ENCODE measurements at places on chromosomes 7 and 10.

GRCh38 chr7:36281945-36282717 lies 107.5 kb upstream of the ANLN start:
- no peak for DNase-seq

GRCh38 chr7:155058896-155059295 lies 11.2 kb upstream of the HTR5A start:
- DNase-seq: no peak

GRCh38 chr10:30970760-30971460 lies 60.8 kb downstream of the ZNF438 start:
- no peak for DNase-seq

- DNase-seq: no peak
Observed at GRCh38 chr7:139103057-139103815, 6.3 kb downstream of the ZC3HAV1 start.

- no peak for DNase-seq
Observed at GRCh38 chr10:87935290-87936141, 72.1 kb downstream of the PTEN start.

DNA sequence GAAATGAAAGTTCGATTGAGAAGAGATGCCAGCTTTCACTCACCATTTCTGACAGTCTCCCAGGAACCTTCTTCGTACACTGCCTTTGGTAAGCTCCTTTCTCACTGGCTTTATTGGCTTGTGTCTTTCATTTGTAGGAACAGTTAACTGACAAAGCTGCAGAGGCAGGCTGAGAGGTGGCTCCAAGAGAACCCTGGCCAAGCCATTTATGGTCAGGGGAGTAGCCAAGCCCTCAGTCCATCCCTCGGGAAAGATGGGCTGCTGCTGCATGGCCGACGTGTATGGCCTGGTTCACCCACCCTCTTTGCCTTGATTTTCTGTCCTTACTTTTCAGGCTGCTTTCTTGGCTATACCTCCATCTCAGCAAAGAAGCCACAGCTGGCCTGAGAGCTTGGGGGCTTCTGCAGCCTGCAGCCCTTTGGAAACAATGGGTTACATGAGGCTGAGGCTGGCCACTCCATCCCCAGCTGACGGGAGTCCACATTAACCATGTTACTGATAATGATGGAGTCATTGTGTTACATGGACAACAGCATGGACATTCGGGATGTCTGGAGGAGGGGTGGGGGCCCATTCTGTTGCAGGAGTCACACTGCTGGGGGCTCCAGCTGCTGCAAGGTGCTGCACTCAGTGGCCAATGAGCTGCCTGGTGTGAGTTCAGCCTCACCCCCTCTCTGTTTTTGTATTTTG lies at the start of gene OPALIN:
Gene OPALIN (minus strand): TSS at position 152 of the 690 bp plus-strand sequence. CDS start 106 bp downstream, at position 46.
- DNase-seq: no peak

DNA sequence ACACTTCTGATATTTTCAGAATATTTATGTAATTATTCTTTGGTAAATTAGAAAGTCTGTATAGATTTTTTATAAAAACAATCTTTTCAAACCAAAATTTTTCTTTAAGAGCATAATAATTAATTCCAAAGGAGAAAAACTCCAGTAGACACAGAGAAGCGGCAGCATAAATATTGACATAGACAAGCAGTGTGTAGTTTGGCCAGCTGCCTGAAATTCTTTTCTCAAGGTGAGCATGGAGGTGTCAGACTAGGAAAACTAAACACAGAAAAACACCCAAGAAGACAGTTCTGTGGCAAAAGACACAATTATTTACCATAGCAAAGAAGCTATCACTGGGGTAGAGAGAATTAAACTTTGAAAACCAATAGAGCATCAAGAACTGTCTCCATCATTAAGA lies 82.4 kb downstream of the KLF6 start:
- no peak for DNase-seq

GRCh38 chr10:47248386-47249090 lies 51.5 kb upstream of the GDF10 start:
- DNase-seq: no peak

DNA sequence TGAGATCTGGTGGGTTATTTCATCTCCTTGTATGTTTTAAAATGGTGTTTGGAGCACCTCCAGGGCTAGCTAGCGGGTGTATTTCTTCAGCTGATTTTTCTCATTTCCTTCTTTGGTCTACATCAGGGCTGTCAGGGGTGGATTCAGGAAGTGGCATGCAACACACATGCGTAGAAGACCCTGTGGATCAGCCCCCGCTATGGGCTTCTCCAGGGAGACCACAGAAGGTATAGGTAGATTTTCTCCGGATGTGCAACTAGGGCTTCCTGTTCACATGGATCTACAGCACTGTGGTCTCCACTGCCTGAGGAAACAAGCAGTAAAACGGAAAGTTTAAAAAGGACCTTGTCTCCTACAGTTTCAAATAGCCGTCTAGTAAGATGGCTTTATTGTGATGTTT lies 10.4 kb downstream of the NUB1 start:
- no peak for DNase-seq

GRCh38 chr7:151113344-151114150 lies 27.3 kb downstream of the AGAP3 start:
- no peak for DNase-seq

GRCh38 chr7:29605671-29606070 lies 42.0 kb downstream of the PRR15 start:
- DNase-seq: no peak

- no peak for DNase-seq
Observed at GRCh38 chr7:14834883-14835282, 67.7 kb downstream of the DGKB start.

DNA sequence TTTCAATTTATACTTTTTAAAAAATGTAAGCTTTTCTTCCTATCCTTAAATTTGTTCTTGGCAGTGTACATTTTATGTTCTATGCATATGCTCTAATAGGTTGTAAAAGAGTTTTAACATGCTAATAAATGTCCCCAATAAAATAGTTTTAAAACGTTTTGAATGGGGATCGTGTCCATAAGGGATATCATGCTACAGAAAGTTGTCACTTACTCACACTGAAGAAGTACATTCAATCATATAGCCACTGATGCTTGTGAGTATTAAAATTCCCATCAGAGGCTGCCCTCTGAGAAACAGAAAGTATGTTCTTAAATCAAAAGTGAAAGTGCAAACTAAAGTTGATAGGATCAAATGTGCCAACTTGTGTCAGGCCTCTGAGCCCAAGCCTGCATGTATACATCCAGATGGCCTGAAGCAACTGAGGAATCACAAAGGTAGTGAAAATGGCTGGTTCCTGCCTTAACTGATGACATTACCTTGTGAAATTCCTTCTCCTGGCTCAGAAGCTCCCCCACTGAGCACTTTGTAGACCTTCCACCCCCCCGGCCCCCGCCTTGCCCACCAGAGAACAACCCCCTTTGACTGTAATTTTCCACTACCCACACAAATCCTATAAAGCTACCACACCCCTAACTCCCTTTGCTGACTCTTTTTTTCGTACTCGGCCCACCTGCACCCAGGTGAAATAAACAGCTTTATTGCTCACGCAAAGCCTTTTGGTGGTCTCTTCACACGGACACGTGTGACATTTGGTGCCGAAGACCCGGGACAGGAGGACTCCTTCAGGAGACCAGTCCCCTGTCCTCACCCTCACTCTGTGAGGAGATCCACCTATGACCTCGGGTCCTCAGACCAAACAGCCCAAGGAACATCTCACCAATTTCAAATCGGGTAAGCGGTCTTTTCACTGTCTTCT lies 877 bp upstream of the NOD1 start:
- DNase-seq: peak; percentile 61

- DNase-seq: no peak
Observed at GRCh38 chr7:65379318-65379717, 5.7 kb downstream of the ZNF92 start.

DNA sequence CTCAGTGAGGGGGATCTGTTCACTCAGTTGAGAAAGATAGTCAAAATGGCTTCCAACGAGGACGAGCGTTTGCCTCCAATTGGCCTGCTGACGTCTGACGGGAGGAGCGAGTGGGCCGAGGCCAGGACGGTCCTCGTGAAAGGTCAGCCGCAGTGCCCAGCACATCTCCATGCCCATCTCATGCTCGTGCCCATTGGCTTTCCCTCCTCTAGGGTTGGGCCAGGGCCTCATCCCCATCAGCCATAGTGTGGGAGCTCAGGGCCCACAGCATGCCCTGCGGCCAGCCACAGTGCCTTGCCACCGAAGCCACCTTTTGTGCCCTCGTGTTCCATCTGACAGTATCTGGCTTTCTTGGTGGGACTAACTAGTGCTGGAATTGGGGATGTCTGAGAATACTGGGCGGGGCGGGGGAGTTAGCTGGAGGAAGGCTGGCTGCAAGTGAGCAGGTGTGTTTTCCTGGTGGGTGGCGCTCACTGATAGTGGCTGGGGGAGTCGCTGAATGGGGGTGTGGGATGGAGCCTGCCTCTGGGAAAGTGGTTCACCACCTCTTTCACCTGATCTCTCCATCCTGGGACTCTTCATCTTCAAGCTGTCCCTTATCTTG lies 13.9 kb downstream of the CHAT start:
- no peak for DNase-seq

- no peak for DNase-seq
Observed at GRCh38 chr7:142104550-142105527, 6.7 kb upstream of the MGAM2 start.

DNA sequence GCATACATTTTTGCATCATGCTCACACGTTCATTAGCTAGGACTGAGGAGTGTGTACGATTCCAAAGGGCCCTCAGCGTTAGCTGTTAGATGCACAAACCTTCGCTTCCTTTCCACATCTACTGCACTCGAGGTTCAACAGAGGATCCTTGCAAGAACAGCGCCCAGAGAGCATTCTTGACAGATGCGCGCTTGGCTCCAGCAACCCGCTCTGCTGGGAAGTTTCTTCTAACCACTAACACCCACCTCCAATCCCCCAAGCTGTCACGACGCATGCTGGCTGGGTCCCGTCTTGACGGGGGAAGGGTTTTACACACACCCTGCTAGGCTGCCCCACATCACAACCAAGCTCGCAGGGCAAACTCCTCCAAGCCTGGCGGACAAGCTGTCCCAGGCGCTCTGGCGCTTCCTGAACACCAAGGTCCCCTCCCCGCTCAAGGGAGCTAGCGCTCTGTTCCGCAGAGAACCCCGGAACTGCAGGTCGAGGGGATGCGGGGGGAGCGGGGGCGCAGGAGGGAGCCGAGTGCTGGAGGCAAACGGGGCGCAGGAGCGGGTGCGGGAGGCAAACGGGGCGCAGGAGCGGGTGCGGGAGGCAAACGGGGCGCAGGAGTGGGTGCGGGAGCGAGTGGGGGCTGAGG lies 653 bp upstream of the ADRB1 start:
- DNase-seq: no peak

DNA sequence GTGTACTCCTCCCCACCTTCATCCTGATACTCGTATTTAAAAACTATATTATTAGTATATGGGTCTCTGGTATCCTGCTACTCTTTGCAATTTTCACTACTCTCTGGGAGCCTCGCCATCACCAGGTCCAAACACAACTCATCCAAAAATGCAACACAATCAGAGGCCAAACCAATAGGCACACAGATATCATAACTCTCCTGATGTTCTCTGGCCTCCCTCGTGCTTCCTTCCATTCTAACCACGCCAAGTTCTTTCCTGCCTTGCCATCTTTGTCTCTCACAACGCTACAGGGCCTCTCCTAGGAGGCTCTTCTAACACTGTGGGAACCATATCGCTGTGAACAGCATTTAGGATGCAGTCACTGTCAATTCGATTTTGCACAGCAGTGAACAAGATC lies 7.3 kb downstream of the RHEB start:
- no peak for DNase-seq

- no peak for DNase-seq
Observed at GRCh38 chr10:1425879-1426278, 311.4 kb downstream of the ADARB2 start.

- no peak for DNase-seq
Observed at GRCh38 chr7:44294325-44295069, 30.9 kb downstream of the CAMK2B start.

DNA sequence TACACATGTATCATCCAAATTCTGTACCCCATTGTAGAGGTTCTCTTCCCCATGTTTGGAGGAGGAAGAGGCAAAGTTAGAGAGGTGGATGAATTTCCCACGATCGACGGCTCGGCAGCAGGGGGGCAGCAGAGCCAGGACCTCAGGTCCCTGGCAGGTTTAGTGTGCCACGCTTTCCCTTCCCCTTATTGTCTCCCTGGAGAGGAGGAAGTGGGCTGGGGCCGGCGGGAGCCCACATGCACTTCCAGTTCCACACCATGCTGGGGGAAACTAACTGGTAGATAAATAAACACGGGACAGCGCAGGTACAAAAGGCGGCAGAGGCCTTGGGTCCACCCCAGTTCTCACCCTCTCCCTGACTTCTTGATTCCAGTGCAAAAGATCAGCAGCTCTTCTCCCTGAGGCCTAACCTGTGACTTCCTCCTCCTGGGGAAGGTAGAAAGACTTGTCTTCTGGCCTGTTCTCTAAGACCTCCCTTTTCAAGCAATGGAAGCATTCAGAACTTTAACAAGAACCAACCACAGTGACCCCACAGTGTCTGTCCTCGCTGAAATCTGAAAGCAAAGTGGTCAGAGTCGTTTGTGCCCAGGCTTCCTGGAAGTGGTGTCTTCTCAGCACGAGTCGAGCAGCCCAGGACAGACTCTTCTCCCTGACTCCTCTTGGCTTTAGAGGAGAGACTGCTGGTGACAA lies 30.5 kb upstream of the SRGN start:
- no peak for DNase-seq

DNA sequence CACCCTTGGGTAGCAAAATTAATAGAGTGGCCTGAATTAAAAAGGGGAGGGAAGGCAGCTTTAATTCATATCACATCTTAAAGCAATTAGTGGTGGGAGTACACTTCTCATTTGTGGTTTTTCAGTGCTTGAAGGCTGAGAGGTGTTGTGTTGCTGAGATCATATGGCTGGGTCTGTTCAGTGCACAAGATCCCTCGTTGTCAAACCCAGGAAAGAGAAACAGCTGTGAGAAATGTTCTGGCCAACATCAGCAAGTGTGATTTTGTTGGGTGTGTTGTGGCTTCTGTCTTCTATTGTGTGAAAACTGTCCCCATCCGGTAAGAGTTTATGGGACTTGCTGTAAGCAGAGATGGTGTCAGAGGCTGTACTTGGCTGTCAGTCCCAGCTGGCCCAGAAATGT lies 197.9 kb upstream of the BMPER start:
- no peak for DNase-seq

- no peak for DNase-seq
Observed at GRCh38 chr10:97197030-97197500, 11.3 kb upstream of the SLIT1 start.

GRCh38 chr10:190216-190615 lies 55.0 kb downstream of the ZMYND11 start:
- DNase-seq: no peak

- DNase-seq: no peak
Observed at GRCh38 chr10:43193496-43194080, 55.3 kb downstream of the CSGALNACT2 start.

GRCh38 chr10:132392811-132393694 lies 3.9 kb upstream of the PWWP2B start:
- DNase-seq: no peak

- no peak for DNase-seq
Observed at GRCh38 chr7:136102881-136103280, 125.7 kb upstream of the MTPN start.

DNA sequence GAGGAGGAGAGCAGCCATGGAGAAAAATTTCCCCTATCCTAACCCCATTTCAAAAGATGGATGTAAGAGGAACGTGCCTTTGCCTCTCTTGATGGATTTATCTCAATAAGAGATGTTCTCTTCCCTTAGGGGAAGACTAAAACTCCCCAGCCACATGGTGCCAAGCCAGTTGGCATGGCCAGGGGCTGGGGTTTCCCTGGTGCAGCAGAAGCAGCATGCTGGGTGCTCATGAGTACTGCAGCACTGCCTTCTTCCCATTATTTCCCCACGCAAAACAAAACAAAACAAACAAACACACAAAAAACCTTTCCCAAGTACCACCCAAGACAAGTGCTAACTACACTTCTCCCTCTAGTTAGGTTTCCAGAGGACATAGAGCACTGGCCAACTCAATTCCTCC lies 97.2 kb downstream of the DOCK4 start:
- no peak for DNase-seq

Measured in hematopoietic multipotent progenitor cell treated with erythropoietin and hydrocortisone succinate and interleukin-3 and kit ligand, for 15 days (in vitro differentiated cells).